NCI-H1417 treated with DMSO at 0.1 percent for 48 hours (cell line): ENCODE measurements at places on chromosomes 2 and 18.

GRCh38 chr2:186532891-186533290, 46.8 kb downstream of the ZC3H15 start:
- no peak for DNase-seq

DNA sequence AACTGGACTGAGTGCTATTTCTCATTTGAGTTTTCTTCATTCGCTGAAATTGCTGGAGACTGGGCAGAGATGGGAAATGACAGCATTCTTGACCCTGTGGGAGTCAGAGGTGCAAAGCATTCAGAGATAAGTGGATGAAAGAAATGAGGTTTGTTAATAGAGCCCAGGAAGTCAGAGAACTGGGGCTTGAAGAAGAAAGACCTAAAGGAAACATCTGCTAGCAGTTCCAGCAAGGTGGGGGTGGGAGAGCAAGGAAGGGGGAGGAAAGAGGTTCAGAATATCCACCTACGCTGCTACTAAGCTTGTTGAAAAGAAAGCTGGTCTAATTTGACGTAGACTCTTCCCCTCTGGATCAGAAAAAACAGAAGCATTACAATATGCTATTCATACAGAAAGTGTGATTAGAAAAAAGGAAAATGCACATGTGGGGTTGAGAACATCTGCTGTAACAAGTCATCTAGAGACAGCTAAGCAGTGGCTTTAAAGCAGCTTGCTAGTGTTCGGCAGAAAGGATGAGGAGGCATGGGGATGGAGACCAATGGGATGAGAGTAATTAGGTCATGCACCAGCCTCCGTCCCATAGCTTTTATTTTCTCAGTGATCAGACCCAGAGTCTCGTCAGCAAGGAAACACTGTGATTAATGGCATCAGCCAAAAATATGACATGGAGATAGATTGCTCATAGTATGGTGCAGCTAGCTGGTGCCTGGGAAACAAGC, 29.7 kb downstream of the NAB1 start:
- DNase-seq = no peak

- DNase-seq = no peak
Measured at GRCh38 chr2:54801352-54801751, 77.9 kb downstream of the EML6 start.

GRCh38 chr2:210170196-210170445, 1.1 kb downstream of the KANSL1L start:
- no peak for DNase-seq

GRCh38 chr18:46518438-46518837, 138.6 kb downstream of the LOXHD1 start:
- DNase-seq = no peak

- DNase-seq = no peak
Measured at GRCh38 chr2:27123302-27124150, at the start of gene ABHD1. ABHD1 (plus strand) TSS chr2:27123815; CDS start chr2:27123949, 134 bp downstream.

- DNase-seq = no peak
Measured at GRCh38 chr18:64240316-64240715, 91.4 kb upstream of the LINC00305 start.

DNA sequence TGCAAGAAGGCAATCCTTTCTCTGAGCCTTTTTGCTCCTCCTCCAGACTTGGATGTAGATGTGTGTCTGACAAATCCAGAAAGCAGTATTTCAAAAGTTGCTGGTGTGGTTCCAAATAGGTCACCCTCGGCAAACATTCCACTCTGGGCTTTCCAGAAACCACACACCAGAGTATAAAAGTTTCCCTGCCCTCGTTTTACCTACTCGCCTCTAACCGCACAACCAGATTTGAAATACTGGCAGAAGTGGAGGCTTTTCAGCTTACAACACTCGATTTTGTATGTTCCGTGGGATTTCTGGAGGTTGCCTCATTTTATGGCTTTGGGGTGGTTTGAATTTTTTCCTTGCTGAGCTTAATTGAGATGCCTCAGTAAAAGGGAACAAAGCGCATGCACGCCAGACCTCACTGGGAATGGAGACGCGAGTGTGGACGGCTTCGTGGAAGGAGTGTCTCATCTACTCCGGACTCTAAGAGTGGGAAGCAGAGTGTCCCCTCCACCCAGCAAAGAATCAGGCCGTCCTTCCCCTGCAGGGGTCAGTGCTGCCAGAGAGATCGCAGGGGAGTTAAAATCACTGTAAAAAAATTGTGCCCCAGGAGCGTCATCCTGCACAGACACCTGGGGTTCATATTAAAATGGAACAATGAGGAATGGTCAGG, 44.0 kb upstream of the RPL31 start:
- DNase-seq = no peak
